ENCODE measurements at places on chromosomes 4 and X.
A peak's percentile ranks its signal among the peaks of the same experiment; 100 is the strongest.

- no peak for DNase-seq
These were observed 806.8 kb downstream of the PCDH19 start for GRCh38 chrX:99603091-99603814.

- DNase-seq: no peak
These were observed 77.7 kb downstream of the GPR143 start for GRCh38 chrX:9687899-9688298.

DNA sequence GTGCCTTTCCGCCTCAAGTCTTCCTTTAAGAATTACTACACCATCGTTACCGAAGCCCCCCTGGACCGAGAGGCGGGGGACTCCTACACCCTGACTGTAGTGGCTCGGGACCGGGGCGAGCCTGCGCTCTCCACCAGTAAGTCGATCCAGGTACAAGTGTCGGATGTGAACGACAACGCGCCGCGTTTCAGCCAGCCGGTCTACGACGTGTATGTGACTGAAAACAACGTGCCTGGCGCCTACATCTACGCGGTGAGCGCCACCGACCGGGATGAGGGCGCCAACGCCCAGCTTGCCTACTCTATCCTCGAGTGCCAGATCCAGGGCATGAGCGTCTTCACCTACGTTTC lies 2.2 kb downstream of the PCDH10 start:
- DNase-seq: peak; percentile 6

GRCh38 chrX:8672176-8672575 lies 59.8 kb downstream of the ANOS1 start:
- no peak for DNase-seq

GRCh38 chr4:10730590-10730989 lies 46.0 kb upstream of the CLNK start:
- no peak for DNase-seq

DNA sequence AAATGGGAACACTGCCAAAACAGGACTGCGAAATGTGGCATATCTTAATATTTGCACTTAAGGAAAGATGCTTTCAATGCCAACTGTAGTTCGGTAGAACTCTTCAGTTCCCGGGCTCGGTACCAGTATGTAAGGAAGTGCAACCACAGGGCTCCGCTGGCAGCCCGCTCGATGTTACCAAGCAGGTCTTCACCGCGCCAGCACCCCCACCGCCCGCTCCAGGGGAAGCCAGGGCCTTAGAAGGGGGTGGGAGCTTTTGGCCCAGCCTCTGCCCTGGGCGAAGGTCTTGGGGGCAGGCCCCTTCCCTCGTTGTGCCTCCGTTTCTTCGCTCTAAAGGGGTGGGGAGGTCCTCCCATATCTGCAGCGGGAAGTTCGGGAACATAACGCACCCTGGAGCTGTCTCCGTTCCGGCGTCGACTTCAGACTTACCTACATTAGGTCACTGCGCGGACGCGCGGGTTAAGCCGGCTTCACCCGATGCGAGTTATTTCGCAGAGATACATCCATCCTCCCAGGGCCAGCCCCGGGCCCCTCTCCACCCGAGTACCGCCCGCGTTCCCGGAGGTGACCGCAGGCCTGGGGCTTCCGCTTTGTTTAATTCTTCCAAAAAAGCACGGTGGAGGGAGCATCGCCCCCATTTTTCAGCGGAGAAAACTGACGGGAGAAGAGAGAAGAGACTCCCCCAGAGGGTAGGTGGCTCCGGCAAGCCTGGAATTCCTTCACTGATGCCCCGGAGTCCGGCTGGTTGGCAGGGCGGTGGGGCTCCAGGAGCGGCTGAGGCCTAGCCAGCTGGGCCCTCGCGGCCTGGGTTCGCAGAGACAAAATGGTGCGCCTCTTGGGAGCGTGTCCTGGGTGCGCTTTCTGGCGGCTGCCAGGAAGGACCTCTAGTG lies 1.0 kb upstream of the HMX1 start:
- DNase-seq: no peak

GRCh38 chr4:52604215-52604614 lies 54.9 kb downstream of the USP46 start:
- DNase-seq: no peak

DNA sequence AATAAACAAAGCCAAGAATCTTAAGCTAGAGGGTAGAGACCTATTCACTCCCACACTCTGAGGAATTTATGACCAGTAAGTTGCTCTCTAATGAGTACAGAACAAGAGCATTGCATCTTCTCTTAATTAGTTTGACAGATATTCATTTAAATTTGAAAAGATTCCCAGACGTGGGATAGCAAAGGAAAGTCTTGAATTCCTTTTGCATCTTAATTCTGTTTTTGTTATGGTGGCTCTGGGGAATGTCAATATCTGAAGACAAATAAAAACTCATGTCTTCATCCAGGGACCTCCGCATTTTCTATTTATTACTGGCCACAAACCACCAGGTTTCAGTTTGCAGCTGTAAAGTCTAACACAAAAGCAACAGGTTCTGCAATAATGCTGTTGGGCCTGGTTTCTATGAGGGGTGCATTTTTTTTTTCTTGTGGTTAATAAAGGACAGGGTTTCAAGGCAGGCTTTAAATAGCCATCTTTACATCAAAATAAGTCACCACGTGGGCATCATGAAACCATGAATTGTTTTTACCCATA lies 172.3 kb downstream of the SHROOM3 start:
- DNase-seq: peak; percentile 64

DNA sequence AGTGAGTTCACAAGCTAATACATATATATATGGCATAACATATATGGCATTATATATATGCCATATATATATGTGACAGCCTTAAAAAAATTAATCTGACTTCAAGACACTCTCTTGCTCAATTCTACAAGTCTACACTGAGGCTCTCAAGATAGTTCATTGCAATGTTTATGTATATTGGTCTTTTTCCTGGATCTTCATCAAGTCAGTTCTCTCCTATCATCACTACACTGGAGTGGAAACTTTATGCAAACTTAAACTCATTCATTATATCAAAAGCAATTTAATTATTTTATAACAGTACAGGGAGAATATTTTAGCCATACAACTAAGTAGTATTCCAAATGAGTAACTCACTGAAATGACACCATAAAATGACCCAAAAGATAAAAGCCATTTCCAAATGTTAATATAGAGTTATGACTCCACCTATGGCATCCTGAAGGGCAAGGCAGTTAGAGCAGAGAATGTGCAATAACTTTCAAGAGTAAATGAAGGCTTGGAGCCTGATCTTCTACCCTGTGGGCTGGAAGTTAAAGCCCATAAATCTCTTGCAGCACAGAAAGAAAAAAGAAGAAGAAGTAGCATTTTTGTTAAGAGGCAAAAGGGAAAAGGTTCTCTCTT lies 176.3 kb upstream of the SLIT2 start:
- DNase-seq: peak; percentile 10

GRCh38 chrX:3940000-3940610 lies 226.7 kb upstream of the PRKX start:
- DNase-seq: peak; percentile 7

DNA sequence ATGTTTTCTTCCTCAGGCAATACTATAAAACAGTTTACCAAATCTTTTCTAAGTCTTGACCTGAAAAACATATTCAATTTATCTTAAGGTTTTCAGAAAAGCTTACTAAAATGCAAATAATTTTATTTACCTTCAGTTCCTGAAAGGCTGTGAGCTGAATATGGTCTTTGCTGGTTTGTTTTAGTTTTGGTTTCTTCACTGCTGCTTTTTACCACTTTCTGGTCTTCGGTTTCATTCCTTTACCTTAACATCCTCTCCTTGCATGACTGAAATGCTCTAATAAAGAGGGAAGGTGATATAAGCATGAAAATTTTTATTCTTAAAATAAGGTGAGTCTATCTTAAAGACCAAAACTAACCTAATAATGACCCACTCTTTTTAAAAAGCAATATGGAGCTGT lies 97.1 kb upstream of the NRK start:
- no peak for DNase-seq

- DNase-seq: peak; percentile 59
These were observed 102.4 kb upstream of the MAML3 start for GRCh38 chr4:140256335-140256734.
